ENCODE measurements at places on chromosomes 11 and 22.
A peak's percentile ranks its signal among the peaks of the same experiment; 100 is the strongest.

GRCh38 chr11:29251738-29252137 lies 765.1 kb downstream of the KCNA4 start:
- no peak for DNase-seq

- DNase-seq, result no peak
These were observed 17.7 kb upstream of the CDON start for GRCh38 chr11:126080161-126080941.

GRCh38 chr11:121522043-121522941 lies 69.5 kb upstream of the SORL1-AS1 start:
- no peak for DNase-seq

- DNase-seq, result no peak
These were observed 398 bp upstream of the ATG16L2 start for GRCh38 chr11:72813740-72814285.

DNA sequence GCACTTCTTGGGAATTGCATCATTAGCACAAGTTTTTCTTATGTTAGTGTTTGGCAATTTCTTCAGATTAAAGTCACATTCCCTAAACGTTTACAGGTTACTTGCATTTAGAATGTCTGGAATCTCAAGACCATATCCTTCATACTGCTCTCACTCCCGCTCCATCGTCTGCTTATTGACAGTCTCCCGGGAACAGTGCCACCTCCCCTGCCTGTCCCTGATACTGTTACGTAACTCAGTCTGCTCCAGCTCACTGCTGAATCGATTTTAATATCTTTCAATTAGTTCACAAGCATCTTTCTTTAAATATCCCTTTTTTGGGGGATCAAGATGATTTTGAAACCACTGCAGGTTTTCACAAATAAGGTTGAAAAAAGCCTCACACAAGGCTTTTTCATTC lies 48.2 kb downstream of the GLYATL2 start:
- no peak for DNase-seq

- no peak for DNase-seq
These were observed 22.3 kb upstream of the SPON1 start for GRCh38 chr11:13939961-13940906.

- no peak for DNase-seq
These were observed 3.8 kb downstream of the B4GALNT4 start for GRCh38 chr11:372809-373715.

- no peak for DNase-seq
These were observed 8.8 kb downstream of the HOATZ start for GRCh38 chr11:111523343-111523742.

GRCh38 chr22:49633010-49633324 lies 194.7 kb downstream of the BRD1 start:
- DNase-seq, result no peak

DNA sequence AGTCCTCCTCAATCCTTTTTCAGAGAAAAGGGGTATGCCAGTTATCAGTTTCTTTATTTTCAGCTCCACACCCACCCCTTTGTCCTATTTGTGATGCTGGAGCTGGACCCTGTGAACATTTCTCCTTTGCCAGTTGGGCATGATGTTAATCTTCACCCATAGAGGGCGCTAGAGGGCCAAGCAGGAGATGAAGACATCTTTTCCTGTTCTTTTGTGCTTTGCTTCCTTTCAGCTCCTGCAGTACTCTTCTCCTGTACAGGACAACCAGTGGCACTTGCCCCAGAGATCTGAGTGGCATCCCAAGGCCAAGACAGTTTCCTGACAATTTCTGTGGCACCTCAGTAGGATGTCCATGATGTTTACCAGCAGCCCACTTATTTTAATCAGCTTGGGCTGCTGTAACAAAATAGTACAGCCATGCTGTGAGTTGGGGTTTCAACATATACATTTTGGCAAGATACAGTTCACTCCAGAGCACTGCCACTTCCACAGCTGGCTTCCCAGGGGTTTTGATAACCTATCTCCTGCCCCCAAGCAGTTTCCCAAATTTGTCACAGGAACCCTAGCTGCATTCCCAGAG lies 4.6 kb downstream of the SAA2 start:
- peak; percentile 9 for DNase-seq

DNA sequence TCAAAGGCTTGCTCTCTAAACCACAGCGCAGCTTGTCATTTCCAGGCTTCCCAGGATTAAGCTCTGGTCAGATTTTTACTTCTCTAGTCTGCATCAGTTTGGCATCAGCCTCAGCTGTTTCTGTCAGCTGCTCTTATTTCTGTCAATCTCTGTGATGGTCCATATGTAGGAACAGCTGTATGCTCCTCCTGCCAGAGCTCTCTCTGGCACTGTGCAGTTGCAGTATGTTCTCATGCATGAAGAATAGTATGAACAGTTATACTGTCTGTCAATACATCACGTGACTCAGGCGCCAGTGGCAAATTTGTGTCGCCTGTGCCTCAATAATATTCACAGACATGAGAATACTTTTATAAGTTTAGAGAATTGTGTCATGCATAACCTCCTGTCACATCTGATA lies 6.7 kb downstream of the OR6M1 start:
- no peak for DNase-seq

DNA sequence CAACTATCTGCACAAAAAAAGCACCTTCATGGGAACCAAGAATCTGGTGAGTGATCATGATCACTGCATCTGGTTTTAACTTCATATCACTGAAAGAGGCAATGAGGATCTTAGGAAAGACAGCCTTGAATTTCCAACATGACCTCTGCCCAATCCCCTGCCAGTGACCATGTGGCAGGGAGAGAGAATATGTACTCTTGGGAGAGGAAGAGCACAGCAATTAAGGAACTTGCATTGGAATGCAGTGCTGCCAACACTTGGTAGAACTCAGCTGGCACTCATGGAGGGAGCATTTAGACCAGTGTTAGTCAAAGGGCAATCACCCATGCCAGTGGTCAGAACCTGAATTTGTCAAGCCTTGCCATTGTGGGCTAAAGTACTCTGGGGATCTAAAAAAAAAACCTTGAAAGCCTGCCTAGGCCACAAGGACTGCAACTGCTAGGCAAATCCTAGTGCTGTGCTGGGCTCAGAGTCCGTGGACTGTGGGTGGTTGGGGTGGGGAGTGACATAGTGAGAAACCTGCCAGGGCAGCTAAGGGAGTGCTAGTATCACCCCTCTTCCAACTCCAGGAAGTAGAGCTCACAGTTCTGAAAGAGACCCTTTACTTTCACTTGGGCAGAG lies 23.1 kb downstream of the JRKL start:
- DNase-seq, result no peak

GRCh38 chr22:50508897-50509296 lies 873 bp downstream of the NCAPH2 start:
- DNase-seq, result no peak

- no peak for DNase-seq
These were observed 23.6 kb downstream of the DUSP8 start for GRCh38 chr11:1548221-1549070.

DNA sequence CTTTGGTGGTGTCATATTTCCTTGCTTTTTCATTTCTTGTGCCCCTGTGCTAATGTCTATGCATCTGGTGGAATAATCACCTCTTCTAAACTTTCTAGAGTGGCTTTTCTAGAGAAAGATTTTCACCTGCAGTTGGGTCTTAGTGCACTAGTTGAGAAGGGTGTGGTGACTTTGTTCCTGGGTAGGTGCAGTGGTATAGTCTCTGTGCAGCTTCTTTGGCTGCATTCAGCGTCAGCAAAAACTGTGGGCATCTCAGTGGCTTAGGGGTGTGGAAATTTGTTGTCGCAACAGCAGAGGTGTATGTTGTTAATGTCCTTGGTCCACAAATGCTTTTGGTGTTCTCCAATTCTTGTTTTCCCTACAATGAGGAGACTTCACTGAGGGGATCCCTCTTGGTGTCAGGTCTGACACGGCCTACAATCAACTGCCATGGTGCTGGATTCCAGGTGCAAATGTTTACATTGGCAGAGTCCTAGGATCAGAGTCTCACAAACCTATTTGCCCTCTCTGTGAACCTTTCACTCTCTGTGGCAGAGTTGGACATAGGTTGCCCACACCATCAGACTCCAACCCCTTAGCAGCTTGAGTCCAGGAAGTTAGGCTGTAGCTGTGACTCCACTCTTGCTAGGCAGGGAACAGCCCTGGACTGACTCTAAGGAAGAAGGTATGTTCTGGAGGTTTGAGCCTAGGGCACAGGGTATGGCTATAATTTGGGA lies 48.8 kb downstream of the GDPD4 start:
- no peak for DNase-seq

GRCh38 chr11:130897262-130898182 lies 18.8 kb downstream of the SNX19 start:
- no peak for DNase-seq

DNA sequence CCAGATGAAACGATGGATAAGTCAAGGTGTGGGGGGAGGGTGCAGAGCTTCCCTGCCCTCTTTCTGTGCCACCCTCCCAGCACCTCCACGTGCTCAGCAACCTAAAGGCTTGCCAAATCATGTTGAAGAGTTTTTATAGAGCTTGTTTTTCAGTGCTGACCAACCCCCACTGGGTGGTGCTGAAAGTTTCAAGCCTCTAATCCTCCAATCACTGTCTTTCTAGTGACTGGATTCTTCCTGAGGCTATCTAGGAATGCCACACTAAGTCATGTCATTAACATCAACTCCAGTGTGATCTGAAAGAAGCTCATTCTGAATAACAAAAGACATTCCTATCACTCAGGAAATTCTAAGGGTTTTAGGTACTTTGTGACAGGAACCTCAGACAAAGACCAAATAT lies 382.6 kb downstream of the DYNC2H1 start:
- DNase-seq, result no peak

- no peak for DNase-seq
These were observed 423.0 kb downstream of the BRD1 start for GRCh38 chr22:49404576-49405241.

GRCh38 chr22:39471381-39472141 lies 14.7 kb downstream of the MGAT3 start:
- DNase-seq, result no peak

GRCh38 chr11:92697461-92698312 lies 271.8 kb upstream of the MTNR1B start:
- no peak for DNase-seq

DNA sequence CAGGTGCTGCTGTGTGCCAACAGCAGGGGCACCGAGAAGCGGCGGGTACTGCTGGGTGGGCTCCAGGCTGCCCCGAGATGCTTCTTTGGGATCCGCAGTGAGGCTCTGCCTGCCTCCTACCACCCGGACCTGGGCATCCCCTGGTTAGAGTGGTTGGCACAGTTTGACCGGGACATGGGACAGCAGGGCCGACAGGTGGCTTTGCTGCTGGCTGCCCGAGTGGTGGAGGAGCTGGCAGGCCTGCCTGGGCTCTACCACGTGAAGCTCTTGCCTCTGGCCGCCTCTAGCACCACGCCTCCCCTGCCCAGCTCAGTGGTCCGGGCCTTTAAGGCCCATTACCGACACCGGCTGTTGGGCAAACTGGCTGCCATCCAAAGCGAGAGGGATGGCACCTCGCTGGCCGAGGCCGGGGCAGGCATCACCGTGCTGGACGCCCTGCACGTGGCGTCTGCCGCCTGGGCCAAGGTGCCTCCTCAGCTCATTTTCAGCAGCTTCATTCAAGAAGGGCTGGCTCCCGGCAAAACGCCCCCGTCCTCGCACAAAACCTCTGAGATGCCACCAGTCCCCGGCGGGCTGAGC lies 1.9 kb downstream of the TIGD3 start:
- no peak for DNase-seq

DNA sequence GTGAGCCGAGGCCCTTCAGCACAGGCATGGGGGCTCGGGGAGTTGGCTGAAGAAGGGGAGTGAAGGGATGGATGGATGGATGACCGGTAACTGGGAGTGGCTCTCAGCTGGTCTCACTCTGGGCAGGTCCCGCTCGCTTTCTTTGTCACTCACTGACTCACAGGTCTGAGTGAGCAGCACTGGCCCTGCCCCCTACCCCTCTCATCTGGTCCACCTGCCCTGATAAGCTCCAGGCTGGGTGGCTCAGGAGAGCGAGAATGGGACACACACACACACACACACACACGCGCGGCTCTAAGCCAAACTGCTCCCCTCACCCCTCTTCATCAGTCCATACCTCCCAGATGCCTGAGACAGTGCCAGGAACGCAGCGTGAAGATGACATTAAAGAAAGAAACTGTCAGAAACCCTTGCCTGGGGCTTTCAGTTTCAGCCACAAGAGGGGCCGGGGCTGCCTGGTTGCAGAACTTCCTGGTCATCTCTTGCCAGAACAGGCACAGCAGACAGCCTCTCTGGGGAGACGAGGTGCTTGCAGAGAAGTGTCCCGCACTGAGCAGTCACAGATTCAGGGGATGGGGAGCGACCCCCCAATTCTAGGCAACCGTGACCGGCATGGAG lies 16.5 kb upstream of the SHISAL1 start:
- no peak for DNase-seq

DNA sequence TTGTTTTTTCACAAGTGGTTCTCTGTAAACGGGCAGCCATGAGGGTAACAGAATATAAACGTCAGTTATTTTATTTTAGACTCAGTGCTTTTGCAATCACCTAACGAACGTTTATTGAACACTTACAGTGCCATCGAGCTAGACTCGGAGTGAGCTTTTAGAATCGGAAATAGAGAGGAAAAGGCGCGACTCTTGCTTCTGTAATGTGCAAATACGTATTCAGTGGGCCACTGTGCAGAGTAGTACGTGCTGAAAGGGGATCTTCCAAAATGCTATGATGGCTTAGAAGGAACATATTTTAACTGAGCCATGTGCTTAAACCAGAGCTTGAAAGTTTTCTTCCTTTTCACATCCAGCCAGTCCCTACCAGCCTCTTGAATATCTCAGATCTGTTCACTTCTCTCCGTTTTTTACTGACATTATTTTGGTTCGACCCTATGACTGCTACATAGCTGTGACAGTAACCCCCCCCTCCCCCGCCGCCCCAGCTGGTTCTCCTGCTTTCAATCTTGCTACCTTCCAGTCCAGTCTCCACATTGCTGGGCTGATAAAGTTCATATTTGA lies 468 bp downstream of the DDIAS start:
- no peak for DNase-seq

GRCh38 chr11:63553759-63554158 lies 9.4 kb downstream of the PLAAT2 start:
- peak; percentile 39 for DNase-seq

- DNase-seq, result no peak
These were observed 47.2 kb downstream of the MN1 start for GRCh38 chr22:27754247-27754887.

GRCh38 chr11:94171693-94172440 lies 43.2 kb downstream of the PANX1 start:
- no peak for DNase-seq

DNA sequence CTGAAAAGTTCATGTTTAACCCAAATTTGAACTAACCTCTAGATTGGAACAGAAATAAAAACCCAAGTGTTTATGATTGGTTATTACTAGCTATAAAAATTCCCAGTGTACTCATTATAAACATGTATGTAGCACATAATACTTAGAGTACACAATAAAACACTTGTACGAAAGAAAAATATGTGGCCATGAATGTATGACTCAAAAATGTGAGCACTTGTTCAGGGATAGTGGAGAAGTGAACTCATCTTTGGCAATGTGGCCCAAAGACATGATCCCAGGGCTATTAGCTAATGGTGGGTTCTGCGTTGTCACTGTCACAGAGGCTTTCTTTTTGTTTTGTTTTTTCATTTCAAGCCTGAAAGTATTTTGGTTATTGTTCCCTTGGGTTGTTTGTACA lies 72.0 kb downstream of the PPFIBP2 start:
- no peak for DNase-seq

GRCh38 chr11:86984701-86985100 lies 29.5 kb upstream of the FZD4 start:
- DNase-seq, result no peak
